ENCODE measurements at places on chromosomes 7 and 10.
A peak's percentile ranks its signal among the peaks of the same experiment; 100 is the strongest.

- no peak for DNase-seq
Observed at GRCh38 chr10:42149027-42149700, 489.2 kb downstream of the ZNF33B start.

DNA sequence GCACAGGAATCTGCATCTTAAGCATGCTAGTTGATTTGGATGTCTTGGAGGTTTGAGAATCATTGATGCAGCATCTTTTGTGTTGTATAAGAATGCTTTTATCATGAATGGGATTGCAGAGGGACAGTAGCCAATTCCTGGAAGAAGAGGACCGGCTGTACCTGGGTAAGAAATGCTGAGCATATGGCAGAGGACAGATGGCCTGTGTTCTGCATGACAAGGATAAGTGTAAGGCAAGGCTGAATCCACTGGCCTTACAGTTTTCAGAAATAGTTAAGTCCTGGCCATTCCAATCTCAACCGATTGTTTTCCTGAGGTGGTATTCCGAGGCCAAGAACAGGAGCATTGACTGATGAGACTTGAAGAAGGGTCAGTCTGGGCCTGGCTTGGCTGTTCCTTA lies 24.4 kb upstream of the KBTBD2 start:
- no peak for DNase-seq

- DNase-seq, result no peak
Observed at GRCh38 chr7:16494955-16495719, 29.6 kb upstream of the SOSTDC1 start.

- no peak for DNase-seq
Observed at GRCh38 chr7:40530292-40530691, 395.5 kb downstream of the SUGCT start.

- DNase-seq, result no peak
Observed at GRCh38 chr10:111871458-111871857, 312.1 kb downstream of the GPAM start.

DNA sequence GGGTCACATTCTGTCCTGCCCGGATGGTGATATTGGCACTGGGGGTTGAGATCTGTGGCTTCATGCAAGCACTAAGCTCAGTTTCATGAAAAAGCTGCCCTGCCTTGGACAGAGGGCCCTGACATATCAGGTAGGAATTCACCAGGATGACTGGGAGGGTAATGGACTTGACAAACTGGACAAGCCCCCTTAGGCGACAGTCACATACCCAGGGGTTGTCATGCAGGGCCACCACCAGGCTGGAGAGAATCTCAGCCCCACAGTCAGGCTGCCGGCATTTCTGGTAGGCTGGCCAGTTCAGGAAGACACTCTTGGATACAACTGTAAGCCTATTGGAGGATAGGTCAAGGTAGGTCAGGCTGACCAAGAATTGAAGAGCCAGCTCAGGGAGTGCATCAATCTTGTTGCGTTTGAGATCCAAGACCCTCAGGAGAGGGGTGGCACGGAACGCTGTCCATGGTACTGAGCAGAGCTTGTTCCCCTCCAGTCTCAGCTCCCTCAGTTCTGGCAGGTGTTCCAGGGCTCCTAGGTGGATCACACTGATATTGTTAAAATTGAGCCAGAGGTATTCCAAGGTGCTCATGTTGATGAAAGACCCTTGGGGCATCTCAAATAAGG lies 824 bp downstream of the LRIT2 start:
- no peak for DNase-seq

DNA sequence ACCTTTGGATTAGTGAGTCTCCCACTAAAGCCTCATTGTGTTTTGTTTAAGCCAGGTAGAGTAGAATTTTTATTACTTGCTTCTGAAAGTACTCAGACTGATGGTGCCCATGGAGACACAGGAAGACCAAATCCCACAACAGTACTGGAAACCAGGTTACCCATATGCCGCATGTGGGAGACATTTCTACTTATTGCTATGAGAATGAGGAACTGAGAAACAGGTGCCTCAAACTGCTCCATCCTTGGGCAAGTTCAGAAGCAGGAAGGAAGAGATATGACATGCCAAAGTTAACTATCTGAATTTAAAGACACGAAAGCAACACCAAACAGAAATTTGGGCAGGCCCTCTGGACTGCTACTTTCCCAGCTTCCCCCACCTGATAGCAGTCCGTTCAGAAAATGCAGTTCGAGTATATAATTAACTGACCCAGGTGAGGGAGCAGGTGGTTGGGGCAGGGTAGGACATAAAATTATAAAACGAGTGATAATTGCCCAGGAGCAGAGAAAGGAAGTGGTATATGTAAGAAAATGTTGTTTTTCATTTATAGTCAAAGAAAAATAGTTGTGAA lies 382.3 kb upstream of the MTPN start:
- DNase-seq, result no peak

DNA sequence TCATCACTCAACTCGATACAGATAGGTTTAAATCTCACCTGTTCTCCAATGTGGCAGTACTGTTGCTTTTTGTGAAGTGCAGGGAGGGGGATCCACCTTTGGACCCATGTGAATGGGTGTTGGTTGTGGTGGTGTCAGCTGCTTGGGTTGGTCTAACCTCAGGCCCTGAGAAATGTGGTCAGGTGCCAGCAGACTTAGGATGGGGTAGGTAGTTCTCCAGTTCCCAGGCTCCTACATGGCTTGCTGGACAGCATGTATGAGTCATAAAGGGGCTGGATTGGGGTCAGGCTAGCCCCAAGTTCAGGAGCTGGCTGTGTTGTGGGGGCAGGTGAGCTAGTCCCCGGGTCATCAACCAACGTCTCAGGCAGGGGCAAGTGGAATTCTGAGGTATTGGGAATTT lies 472.6 kb upstream of the CNTNAP2 start:
- no peak for DNase-seq

GRCh38 chr7:155456738-155457543 lies 988 bp upstream of the EN2 start:
- DNase-seq, result peak; percentile 12

DNA sequence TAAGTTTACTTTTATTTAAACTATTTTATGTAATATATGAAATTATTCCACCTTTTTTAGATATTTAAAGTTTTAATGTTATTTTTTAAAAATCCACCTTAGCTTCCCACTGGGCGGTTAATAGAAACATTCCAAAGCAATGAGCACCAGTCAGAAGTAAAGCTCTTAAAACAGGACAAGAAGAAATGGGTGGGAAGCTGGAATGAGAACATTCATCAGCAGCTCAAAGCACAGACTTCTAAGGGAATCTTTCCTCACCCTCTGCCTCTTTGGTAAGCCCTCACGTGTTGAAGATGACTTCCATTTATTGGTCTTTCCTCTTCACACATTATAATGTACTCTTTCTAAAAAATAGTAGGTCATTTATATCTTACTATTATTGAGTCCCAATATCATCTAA lies 3.1 kb downstream of the AGMO start:
- DNase-seq, result no peak

DNA sequence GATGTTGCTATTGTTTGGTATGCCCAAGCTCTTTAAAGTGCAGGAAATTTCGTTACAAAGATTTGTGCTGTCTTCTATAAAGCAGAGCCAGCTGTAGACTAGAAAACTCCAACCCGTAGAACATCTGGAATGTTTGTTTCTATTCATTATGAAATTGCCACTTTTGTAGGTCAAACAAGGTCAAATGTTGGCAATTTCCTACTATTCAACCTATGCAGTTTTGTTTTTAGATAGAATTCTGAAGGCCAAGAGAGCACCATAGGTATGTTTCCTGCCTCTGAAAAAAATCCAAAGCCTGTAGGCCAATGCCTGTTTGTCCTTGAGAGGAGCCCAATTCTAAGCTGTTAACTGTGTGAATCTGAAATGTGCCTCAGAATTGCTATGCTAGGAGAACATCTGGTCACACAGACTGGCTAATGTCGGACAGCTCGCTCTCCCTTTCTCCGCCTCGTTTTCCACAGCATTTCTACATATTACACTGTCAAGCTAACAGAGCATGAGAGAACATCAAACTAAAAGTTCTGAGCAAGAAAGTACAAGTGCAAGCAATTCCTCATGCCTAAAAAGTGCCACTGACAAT lies 267.2 kb upstream of the LRGUK start:
- DNase-seq, result no peak

GRCh38 chr7:82335927-82336326 lies 107.7 kb downstream of the CACNA2D1 start:
- DNase-seq, result no peak

DNA sequence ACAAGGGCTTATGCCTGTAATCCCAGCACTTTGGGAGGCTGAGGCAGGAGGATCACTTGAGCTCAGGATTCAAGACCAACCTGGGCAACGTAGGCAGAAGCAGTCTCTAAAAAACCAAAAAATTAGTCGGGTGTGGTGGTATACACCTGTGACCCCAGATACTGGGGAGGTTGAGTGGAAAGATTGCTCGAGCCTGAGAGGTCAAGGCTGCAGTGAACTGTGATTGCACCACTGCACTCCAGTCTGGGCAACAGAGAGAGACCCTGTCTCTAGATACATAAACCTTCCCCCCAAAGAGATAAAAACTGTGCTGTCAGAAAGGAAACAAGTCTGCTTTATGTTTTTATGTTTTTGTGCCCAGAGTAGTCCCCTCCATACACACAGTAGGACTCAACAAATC lies 27.5 kb upstream of the CDK13 start:
- no peak for DNase-seq

- DNase-seq, result no peak
Observed at GRCh38 chr10:124322191-124322980, 96.3 kb downstream of the OAT start.

DNA sequence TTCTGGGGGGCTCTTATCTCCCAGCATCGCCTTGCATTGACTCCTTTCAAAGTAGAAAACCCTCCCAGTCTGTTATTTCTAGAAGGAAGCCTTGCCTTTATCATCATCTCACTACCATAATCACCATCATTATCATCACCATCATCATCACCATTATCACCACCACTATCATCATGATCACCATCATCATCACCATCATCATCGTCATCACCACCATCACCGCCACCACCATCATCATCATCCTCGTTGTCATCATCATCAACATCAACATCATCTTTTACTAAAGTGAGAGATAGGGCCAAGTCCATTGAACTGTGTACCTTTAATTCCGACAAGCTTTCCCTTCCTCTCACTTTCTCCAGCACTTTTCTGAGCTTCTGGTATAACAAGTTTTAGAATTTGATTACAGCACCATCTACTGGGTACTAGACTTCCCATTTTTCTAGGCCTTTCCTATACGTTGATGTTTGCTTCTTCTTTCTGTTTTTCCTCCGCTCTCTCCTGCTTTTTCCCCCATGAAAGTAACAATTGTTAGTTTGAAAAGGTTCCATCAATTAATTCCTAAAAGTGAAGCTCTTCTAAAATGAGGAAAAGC lies 226.4 kb downstream of the BUB3 start:
- no peak for DNase-seq

GRCh38 chr7:4575254-4575653 lies 106.8 kb upstream of the FOXK1 start:
- no peak for DNase-seq

DNA sequence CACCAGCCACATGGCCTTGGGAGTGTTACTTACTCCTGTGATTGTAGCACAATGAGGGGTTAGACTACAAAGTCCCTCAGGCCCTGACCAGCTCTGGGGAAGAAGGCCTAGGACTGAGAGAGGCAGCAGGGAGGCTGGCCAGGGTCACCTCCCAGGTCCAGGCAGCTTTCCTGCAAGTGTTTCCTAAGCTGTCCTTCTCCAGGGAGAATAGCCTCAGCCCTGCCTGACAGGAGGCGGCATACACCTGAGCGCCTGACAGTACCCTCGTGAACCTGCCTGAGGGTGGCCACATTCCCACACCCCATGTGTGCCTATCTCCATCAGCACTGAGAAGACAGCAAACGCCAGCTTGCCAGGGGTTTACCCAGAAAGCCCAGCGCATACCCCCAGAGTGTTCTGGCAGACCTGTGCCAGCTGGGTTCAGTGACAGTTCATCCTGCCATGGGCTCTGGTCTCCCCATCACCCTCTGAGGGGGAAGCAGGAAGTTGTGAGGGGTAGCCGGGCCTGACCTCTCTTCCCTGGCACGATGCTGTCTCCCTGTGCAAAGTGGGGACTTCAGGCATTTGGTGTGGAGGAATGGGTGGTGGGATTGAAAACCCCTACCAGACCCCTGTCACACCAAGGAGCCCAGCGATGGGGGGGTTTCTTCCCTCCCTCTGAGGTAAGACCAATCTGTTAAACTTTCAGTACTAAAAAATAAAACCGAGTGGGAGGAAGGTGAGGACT lies 56.3 kb upstream of the CAMK2B start:
- DNase-seq, result no peak

GRCh38 chr10:128147064-128147463 lies 20.8 kb upstream of the MKI67 start:
- DNase-seq, result no peak

DNA sequence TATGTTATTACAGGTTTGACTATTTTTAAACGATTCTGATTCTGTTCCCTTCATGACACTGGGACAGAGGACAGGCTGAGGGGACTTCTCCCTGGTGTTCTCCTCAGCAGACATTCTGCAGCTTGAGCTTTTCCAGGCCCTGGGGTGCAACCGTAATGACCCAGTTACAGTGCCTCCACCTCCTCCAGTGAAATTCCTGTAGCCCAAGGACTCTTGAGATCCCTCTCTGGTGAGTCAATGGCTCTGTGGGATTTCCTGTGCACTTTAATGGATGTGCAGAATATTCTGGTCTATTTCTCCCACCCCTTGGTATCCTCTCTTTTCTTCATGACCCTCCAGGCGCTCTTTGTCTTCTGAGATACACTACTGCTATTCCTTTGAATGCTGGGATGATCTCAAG lies 319.3 kb downstream of the INHBA start:
- DNase-seq, result no peak

- DNase-seq, result no peak
Observed at GRCh38 chr7:50210706-50211115, 93.8 kb upstream of the IKZF1 start.

DNA sequence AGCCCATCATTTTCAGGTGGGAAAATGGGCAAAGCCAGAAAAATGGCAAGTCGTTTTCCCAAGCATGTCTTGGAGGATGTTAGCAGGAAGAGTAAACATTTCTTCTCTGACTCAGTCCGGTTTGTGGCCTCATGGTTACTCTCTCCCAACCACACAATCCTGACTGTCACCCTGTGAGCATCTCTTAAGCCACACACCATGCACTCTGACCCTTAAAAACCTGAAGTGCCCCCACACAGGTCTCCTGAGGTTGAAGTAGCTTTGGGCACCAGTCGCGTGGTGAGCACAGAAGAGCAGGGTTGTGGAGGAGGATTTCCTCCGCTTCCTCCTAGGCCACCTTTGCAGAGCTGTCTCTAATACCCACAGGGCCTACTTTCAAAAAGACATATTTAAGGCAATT lies 387.3 kb upstream of the NPVF start:
- DNase-seq, result no peak

GRCh38 chr7:139112316-139112715 lies 2.8 kb upstream of the ZC3HAV1 start:
- no peak for DNase-seq

DNA sequence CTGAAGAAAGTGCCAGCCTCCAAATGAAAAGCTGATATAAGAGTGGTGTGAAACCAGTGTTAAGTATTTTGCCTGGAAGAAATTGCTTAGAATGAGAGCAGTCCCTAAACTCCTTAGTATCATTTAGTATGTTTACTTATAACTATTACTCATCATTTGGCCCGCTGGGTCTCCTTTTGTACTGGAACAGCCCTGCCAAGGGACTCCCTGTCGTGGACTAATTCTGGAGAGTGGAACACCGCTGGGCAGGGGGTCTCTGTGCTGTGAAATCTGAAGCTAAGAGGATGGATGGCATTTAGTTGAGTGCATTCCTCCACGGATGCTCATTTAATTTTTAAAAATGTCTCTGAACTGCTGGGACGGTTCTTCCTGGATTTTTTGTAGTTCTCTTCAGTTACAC lies 889.9 kb upstream of the C7orf33 start:
- DNase-seq, result no peak

All from activated CD4-positive, alpha-beta T cell treated with anti-CD3 and anti-CD28 coated beads for 4 hours (primary cell).